ENCODE measurements at places on chromosomes 3 and 15.
A peak's percentile ranks its signal among the peaks of the same experiment; 100 is the strongest.

GRCh38 chr15:101459579-101460300 lies 29.8 kb downstream of the PCSK6 start:
- DNase-seq = no peak

GRCh38 chr15:36501063-36501678 lies 78.3 kb upstream of the CDIN1 start:
- peak; percentile 97 for DNase-seq

DNA sequence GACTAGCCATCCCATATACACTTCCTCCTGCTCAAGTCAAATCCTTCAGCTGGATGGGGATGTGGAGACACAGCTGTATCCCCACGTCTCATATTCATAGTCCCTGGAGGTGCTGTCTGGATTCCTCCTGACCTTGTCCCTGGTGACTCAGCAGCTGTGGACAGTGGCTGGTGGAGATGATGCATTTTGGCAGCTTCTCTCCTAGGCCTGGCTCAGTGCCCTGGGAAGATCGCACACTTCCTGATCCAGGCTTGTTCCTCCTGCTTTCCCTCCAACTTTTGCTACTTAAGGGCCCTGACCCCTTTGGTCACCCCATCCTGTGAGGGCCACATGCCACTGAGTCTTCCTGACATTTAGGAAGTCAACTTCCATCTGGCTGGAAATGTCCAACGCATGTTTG lies 44.4 kb downstream of the ADAMTSL3 start:
- no peak for DNase-seq

DNA sequence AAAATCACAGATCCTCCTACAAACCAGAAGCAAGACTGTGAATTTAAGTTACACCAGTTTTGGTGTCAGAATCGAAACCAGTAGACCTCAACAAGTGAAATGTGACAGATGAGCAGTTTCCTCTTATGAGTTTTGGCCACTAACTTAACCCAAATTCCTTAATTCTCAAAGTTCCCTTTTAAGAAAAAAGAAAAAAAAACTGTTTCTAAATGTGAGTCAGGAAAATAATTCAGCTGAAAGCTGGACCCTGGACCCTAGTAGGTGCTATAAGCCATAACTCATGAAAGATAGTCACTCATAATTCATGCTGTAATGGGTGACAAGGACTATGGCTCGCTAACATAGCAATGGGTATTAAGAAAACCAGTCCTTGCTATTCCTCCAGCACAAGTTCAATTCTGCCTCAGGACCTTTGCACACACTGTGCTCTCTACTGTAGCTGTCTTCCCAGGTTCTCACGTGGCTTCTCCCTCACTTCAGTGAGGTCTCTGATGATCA lies 9.0 kb upstream of the THRB start:
- DNase-seq = no peak

GRCh38 chr15:66700802-66701421 lies 1.1 kb upstream of the SMAD6 start:
- DNase-seq = peak; percentile 99

- DNase-seq = peak; percentile 28
Observed at GRCh38 chr15:53520996-53521395, 238.5 kb downstream of the WDR72 start.

GRCh38 chr15:66785637-66786036 lies 83.6 kb downstream of the SMAD6 start:
- no peak for DNase-seq

- peak; percentile 80 for DNase-seq
Observed at GRCh38 chr3:181056136-181056732, 66.7 kb upstream of the DNAJC19 start.

GRCh38 chr3:101687142-101687931 lies 819 bp upstream of the RPL24 start:
- DNase-seq = no peak

- DNase-seq = no peak
Observed at GRCh38 chr15:74885461-74885860, 4.4 kb upstream of the MPI start.

- DNase-seq = peak; percentile 23
Observed at GRCh38 chr3:123552095-123552714, 32.6 kb downstream of the HACD2 start.

- DNase-seq = peak; percentile 51
Observed at GRCh38 chr3:4983739-4984510, 4.7 kb downstream of the BHLHE40 start.

GRCh38 chr15:45199136-45199810 lies 11.5 kb upstream of the SHF start:
- DNase-seq = peak; percentile 79

- no peak for DNase-seq
Observed at GRCh38 chr3:106047221-106047620, 178.4 kb upstream of the CBLB start.

DNA sequence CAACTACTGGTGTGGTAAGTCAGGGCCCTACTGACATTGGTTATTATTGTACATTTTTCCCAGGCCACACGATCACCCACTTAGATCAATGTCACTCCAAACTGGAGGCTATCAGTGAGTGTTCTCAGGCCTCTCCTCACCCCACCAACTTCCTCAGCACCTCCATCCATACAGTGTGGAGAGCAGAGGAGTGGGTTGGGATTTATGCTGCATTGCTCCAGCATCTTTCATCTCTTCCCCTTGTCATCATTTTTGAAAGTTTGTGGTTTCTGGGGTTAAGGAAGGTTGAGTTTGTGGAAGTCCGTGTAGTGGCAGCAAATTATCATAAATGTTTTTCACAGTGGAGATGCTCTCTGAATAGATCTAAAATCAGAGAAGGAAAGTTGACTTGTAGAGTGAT lies 60.2 kb downstream of the TLNRD1 start:
- no peak for DNase-seq

- DNase-seq = no peak
Observed at GRCh38 chr3:32897001-32897601, 54.3 kb upstream of the CCR4 start.

- peak; percentile 38 for DNase-seq
Observed at GRCh38 chr3:13087320-13087990, 14.2 kb upstream of the IQSEC1 start.

GRCh38 chr15:26015516-26016075 lies 152.5 kb upstream of the ATP10A start:
- no peak for DNase-seq

GRCh38 chr3:87710511-87710910 lies 348.3 kb downstream of the CGGBP1 start:
- no peak for DNase-seq

DNA sequence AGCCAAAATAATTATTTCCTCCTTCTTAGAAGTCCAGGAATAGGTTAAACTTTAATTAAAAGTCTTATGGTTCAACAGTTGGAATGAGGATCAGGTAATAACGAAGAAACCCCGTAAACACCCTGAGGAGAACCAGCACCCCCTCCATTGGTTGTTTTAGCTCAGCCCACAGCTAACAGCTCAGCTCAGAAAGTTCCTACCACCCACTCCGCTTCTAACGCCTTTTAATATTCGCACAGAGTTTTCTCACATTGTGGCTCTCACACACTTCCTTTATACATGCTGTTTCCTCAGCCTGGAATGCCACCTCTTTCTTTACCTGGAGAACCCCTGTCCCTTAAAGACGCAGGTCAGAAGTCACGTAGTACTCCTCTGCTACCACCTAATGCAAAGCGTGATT lies 17.0 kb downstream of the CX3CR1 start:
- DNase-seq = no peak

DNA sequence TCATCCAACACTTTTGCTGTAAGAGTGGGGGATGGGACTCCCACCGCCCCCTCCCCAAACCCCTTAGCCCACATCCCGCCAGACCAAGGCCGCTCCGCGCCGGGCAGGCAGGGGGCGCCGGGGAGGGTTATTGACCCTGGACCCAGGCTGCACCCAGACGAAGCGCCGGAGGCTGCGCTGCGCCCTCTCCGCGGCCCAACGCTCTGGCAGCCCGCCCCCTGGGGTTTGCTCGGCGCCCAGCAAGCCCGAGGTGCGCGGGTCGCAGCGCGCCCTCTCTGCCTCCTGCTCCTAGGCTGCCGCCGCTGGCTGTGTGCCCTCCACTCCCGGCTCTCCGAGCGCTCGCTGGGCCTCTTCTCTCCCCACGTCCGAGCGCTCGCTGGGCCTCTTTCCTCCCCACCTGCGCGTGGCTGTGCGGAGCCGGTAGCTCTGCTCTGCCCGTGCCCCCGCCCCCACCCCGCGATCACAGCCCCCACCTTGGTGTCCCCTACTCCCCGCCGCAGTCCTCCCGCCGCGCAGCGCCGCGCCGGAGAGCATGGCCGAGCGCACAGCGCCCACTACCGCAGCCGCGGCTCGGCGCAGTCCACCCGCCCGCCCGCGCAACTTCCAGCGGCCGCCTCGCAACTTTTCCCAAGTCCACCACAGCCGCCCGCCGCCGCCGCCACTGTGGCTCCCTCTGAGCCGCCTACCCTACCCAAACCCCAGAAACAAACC lies 1.2 kb downstream of the MECOM start:
- peak; percentile 95 for DNase-seq

Data from NCI-H69 (cell line).